Upper lobe of right lung (tissue), 1 donor: ENCODE measurements at places on chromosomes 4 and X. TPM values are rescaled to one million over a fixed set of nuclear protein-coding genes. Genes with fewer than 3 reads are reported as not detected.

SPP1 gene
- total RNA-seq, result 45.4 TPM

TLR10 gene
- total RNA-seq, result 0.78 TPM

PAGE2 gene
- not detected for total RNA-seq

H2BW2 gene
- not detected for total RNA-seq

LRIT3 gene
- total RNA-seq, result 0.14 TPM
